ENCODE measurements at places on chromosomes 2 and 18. TPM values are rescaled to one million over a fixed set of nuclear protein-coding genes. Genes with fewer than 3 reads are reported as not detected.

DNA sequence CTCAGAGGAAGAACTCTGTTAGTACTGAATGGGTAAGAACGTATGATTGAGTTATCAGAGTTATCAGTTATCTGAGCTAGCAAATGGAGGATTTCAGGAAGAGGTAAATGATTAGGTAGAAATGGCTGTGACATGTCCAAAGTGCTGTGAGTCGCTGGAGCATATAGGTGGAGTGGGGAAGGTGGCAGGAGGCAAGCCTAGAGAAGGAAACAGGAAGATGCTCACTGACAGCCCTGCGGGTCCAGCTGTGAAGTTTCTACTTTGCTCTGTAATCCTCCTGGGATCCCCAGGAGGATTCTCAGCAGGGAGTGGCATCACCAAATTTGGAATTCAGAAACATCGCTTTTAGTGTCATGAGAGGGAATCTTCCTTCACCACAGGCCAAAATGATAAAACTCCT lies 52.0 kb downstream of the GYPC start:
- DNase-seq = no peak

DNA sequence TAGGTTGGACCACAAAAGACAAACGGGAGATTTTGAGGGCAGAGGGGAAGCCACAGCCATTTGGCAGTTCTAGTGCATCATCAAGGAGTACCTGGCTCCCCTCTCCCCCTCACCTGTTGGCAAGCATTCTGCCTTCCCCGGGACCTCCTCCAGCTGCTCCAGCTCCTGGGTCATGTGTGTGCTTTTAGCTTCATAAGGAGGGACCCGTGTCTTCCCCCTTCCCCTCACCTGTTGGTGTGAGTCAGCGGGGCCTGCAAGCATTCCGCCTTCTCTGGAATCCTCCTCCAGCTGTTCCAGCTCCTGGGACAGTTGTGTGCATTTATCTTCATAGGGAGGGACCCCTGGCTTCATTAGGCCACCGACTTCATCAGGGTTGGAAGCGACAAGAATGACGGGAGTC lies 58.8 kb downstream of the SPP2 start:
- no peak for DNase-seq

DNA sequence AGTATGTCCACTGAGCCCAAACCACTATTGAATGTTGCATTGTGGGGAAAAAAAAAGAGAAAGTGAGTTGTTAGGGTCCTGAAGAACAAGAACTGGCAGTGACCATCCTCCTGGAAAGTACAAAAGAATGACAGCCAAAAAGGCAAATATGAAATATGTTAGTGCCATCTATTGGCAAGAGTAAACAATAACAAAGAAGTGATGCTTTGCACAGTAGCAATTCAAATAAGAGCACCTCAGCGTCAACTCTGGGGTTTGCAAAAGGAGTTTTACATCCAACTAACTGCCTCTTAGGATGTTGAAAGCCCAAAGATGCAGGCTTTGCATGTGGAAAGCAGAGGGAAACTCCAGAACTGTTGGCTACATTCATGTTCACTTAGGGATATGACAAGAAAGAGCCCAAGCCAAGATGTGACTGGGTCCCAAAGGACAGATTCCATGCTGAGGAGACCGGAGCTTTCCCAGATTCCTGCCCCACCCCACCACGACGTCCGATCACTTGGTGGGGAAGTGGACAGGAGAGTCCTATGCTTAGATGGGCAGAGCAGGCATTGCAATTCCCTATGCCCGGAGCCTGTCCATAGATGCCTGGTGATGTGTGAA lies 15.6 kb downstream of the TRABD2A start:
- DNase-seq = no peak

DNA sequence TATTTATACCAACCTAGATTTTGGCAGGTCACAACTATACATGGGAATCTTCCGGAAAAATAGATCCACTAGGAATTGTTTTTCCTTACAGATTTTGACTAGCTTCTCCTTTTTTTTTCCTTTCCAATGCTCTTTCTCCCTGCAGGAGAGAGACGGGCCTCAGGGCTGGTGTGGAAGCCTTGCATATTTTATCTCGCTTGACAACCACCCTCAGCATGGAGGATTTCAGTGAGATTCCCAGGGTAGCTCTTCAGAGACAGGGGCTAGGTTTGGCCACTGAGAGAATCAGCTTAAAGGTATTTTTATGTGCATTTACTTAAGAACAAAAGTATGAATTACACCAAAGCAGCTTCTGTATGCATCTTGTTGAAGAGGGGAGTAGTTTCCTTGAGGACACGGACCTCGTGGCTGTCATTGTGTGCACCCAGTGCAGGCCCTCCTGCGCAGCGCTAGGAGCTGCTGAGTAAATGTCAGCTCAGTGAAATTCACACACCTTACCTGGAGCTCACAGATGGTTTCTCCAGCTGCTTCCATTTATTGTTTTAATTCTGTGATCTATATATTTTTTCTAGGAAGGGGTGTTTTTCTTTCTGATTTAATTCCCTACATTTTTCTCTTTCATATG lies 54.4 kb downstream of the TRAPPC12 start:
- DNase-seq = no peak

BIRC6 gene
- polyA plus RNA-seq = 78.3 TPM

- no peak for DNase-seq
Observed at GRCh38 chr2:142165790-142166189, 35.0 kb upstream of the LRP1B start.

MSTN gene
- polyA plus RNA-seq = 1.7 TPM

ALK gene
- 0.69 TPM for polyA plus RNA-seq

DNA sequence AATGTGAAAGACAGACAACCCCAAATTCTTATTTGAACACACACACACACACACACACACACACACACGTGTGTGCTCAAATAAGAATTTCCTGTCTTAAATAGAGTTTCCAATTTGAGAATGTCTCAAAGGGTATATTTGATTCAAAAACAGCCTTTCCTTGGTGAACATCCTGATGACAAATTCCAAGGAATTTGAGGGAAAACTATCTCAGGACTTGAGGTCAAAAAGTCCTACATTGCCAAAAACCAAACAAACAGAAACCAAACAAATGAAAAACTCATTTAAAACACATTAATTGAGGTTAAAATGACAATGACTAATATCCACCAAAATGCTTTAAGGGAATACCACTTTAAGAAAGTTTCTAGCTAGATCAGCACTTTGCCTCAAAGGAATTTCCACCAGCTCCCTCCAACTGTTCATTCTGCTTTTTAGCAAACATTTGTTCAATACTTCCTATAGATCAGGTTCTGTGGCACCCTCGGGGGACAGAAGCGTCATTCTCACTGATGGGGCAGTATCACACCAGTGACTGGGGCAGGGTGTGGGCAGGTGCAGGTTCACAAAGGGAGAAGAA lies 232.1 kb upstream of the TRIB2 start:
- no peak for DNase-seq

DNA sequence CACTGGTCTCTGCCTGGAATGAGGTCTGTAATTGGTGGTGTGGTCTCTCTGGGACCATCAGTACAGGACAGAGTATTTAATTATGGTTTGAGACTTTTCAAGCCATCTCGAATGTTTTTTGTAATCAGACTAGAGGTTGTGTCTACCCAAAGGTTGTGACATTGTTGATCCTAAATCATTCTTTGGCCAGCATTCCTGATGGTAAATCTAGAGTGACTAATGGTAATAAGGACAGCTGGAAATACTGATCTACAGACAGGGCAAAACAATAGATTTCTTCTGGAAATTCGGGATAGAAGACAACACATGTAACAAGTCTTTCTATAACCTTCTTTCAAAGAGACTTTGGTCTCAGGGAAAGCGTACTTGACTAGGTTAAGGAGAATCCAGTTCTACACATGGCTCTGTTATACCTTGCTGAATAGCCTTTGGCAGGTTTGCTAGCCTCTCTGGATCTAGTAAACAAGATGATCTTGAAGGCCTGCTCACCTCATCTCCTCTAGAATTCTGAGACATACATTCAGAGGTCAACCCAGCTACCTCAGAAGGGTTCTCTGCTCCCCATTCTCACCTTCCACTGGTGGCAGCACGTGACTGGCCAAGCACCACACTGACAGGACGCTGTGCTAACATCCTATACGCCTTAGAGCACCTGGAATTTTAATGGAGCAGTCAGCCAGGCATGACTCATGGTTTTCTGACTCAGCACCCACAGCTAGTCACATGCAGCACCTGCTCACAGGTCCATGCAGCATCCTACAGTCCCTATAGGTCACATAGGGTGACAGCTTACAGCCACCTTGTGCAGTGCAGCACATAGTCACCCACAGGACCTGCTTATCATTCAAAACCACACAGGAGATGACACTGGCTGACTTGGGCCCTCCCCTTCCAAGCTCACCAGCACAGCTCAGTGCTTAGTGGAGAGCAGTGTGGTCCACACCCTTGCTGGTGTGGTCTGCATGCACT lies 12.2 kb downstream of the PLB1 start:
- no peak for DNase-seq

ZNF532 gene
- 141 TPM for polyA plus RNA-seq
